ENCODE measurements at places on chromosomes 7 and 10.
A peak's percentile ranks its signal among the peaks of the same experiment; 100 is the strongest.

GRCh38 chr10:93816123-93816747 is 58.5 kb downstream of the LGI1 start:
- peak; percentile 68 for DNase-seq

GRCh38 chr7:83879063-83879462 is 230.1 kb upstream of the SEMA3E start:
- DNase-seq, result no peak

DNA sequence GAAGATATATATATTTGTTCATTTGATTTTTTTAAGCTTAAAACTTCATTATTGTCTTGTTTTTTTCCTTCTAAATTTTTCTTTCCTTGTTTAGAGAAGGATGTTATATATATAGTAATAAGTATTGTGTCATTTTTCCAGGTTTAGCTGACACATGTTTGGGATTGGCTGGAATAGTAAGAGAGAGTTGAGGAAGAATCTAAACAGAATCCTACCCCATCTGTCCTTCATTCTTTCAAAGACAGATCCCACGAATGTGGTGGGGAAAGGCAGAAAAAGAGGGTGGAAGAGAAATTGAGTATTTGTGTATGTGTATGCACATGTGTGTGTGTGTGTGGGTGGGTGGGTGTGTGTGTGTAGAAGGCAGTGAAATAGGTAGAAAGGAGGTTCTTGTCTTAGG is 132.4 kb downstream of the SVIL start:
- no peak for DNase-seq

GRCh38 chr7:101943889-101944600 is 126.6 kb downstream of the CUX1 start:
- DNase-seq, result no peak

DNA sequence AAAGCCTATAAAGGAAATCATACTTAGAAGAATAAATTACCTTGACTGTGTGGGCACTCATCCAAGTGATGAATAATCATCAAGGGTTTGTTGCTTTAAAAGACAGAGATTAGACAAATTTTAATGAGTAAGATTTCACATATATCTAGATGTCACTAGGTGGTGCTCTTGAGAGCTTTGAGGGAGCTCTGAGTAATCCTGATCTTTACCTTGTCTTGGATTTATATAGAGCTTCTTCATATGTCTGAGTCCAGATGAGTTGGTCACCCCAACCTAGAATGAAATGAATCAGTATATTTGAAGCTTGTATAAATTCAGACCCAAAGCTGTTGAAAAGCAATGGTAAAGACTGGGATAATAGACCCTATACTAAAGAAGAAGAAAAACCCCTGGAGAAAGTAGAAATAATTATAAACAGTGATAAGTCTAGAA is 3.7 kb downstream of the AGR2 start:
- DNase-seq, result peak; percentile 83

DNA sequence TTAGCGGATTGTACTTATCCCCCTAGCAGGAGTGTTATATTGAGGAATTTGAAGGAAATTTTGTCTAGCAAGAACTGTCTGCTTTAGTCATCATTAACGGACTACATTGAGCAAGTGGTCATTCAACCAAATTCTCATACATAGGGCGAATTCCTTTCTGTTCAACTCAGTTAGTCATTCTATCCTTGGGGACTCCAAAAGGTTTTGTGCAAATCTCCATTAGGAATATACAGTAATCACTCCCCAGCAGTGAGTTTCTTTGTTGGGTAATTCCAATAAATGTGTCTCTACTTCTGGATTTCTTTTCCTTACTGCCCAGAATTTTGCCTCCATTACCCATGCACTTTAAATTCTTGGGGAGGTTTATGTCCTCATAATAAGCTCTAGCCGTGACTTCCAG is 51.1 kb downstream of the EPDR1 start:
- DNase-seq, result no peak

- no peak for DNase-seq
These were observed 99.1 kb upstream of the JCAD start for GRCh38 chr10:30158325-30158960.

GRCh38 chr7:1538544-1539180 is 8.2 kb downstream of the MAFK start:
- no peak for DNase-seq

DNA sequence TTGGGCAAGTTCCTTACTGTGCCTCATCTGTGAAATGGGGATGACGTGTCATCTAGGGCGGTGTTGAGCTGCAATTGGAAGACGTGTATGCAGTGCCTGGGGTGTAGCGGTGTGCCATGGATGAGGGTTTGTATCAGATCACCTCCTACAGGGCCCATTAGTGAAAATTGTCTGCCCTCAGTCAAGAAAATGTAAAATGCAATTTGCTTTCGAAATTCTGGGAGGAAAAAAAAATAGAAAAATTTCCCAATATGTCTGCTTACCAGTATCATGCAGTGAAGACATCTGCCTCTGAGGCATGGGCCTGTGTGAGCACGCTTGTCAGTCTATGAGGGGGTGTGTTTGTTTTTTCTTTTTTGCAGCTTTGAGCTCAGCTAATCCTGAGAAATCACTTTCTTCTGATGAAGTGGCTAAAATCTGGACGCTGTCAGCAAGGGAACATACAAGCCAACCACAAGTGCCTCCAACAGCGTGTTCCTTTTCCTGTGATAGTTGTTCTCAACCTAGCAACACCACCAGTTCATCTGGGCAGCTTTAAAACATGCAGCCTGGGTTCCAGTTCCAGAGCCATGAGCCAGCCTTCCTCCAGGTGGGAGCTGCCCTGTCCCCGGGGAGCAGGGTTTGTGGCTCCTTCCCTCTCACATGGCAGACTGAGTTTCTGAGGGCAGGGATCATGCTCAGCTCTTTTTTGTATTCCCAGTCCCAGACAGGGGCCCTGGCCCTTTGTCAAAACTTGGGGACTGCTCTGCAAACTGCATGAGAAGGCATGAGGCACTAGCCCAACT is 10.3 kb downstream of the FAM241B start:
- DNase-seq, result peak; percentile 5

- DNase-seq, result no peak
These were observed 25.5 kb upstream of the ABLIM1 start for GRCh38 chr10:114683593-114683992.

DNA sequence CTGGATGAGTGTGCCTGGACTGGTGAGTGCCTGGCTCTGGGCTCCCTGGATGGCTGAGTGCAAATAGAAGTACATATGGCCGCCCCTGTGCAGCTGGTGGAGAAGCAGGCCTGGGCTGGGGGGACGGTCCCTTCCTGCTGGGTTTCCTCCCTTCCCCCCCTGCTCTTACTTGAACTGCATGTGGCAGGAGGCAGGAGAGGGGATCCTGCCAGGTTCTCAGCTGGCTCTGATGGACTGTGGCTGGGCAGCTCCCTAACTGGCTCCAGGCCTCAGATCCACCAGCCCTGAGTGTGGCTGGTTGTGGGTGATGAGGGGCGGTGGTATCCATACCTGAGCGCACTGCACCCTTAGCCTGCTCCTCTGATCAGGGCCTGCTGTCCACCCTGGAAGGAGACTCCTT is 26.9 kb downstream of the ADCY1 start:
- DNase-seq, result no peak

- DNase-seq, result peak; percentile 82
These were observed 55.2 kb downstream of the FHIP2A start for GRCh38 chr10:114876602-114877300.

GRCh38 chr7:46123-46829 is 146.1 kb upstream of the FAM20C start:
- DNase-seq, result no peak

GRCh38 chr7:30034501-30034900 is 6.3 kb downstream of the PLEKHA8 start:
- DNase-seq, result no peak

DNA sequence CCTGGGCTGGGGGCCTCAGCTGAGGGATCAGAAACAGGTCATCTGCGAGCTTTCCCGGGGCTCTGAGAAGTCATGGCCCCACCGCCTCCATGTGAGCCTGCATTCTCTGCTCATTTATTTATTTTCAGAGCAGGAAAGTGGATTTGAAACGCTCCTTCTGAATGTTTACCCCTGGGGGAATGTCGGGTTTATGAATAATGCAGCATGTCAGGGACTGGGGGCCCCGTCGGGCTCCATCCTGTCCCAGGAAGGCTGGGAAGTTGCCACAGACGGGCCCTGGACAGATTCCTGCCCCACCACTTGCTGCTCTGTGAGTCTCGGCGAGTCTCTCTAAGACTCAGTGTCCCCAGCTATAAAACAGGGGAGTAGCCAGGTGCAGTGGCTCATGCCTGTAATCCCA is 11.9 kb upstream of the GTF2IRD1 start:
- DNase-seq, result no peak

- peak; percentile 5 for DNase-seq
These were observed 991 bp downstream of the ZNF239 start for GRCh38 chr10:43573250-43574000.

GRCh38 chr10:33804584-33804983 is 470.1 kb upstream of the NRP1 start:
- DNase-seq, result no peak

- no peak for DNase-seq
These were observed 27.0 kb downstream of the ITPRIP start for GRCh38 chr10:104311184-104311720.

DNA sequence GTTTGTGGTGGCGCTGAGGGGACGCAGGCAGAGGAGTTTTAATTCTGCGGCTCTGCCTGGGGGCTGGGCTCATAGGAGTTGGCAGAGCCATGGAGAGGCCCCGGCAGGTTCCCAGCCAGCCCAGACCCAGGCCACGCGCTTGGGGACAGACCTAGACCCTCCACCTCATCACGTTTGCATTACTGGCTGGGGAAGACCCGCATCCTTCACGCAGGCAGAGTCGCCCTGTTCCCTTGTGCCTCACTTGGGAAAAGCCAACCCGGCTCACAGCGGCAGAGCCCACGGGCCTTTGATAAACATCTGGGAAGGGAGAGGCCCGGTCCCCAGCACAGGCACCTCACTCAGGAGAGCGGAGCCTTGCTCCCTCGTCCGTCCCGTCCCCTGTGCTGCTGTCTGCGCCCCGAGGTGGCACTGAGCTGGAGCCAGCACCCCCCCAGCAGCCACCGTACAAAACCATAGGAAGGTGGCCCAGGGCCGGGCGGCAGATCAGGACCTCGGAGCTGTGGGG is 112.8 kb downstream of the CYTH3 start:
- DNase-seq, result no peak

- DNase-seq, result no peak
These were observed 49.1 kb upstream of the PFKP start for GRCh38 chr10:3018247-3018646.

GRCh38 chr7:3559278-3559677 is 258.2 kb downstream of the SDK1 start:
- peak; percentile 99 for DNase-seq

DNA sequence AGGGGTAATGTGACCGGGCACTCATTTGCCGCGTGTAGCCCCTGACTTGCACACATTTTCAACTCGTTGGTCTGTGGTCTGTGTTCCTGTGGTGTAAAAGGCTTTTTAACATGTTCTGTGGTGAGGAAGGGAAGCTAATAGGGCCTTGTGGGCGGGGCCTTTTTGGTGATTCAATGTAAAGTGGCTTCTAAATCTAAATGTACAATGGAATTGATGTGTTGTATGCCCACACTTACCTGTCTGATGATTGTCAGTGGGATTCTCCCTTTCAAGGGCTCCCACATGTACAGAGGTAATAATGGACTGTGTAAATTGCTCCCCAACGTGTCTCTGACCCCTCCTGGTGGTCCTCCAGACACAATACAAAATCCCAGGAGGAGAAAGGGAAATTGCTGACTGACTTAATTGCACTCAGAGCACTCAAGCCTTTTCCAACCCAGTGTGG is 43.1 kb upstream of the GATAD1 start:
- peak; percentile 7 for DNase-seq

GRCh38 chr10:90197766-90198165 is 496.4 kb downstream of the KIF20B start:
- peak; percentile 36 for DNase-seq

DNA sequence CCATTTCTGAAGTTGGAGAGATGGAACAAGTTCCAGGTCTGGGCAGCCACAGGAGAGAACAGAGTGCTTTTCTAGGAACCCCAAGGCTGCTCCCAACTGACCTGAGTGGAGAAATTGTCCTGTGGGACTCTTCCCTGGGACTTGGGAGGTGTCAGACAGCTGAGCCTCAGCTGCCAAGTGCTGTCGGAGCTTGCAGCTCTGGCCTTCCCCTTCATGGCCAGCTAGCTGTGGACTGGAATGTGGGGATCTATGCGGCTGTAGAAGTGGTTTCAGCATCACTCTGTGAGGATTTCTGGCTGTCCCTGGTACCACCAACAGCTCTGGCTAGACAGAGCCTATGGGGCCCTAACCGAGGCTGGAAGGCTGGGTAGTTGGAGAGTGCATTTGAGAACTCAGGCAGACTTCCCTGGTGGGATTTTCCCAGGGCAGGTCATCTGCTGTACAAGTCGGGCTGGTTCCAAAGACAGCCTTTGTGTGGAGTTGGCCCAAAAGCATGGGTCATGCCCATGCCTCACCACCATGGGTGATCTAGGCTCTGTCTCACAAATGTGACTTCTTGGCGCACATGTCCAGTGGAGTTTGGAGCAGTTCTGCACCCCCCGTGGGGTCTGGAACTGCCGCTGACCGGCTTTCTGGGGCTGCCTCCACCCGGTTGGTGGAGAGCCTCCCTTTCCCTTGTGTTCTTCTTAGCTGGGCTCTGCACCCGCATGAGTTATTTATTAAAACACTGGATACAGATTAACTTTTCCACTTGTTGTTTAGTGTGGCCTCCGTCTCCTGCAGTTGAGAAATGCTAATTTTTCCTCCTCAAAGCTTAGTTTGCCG is 10.9 kb downstream of the SUFU start:
- DNase-seq, result no peak

DNA sequence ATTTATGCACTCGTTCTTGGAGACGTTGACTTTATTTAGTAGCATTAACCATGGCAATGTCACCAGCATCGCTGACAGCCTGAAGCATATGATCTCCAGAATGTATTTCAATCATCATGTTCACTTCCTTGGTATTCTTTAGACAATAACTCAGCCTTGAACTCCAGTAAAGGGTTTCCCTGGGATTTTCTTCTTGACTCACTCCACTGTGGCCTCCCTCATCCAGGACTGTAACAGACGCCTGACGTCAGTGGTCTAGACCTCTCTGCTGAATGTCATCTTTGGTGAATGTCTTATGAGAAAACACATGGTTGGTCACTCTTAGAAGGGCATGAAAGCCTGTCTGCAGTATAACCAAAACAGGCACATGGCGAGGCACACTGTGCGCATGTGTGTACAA is 64.4 kb downstream of the EGFR start:
- DNase-seq, result no peak

DNA sequence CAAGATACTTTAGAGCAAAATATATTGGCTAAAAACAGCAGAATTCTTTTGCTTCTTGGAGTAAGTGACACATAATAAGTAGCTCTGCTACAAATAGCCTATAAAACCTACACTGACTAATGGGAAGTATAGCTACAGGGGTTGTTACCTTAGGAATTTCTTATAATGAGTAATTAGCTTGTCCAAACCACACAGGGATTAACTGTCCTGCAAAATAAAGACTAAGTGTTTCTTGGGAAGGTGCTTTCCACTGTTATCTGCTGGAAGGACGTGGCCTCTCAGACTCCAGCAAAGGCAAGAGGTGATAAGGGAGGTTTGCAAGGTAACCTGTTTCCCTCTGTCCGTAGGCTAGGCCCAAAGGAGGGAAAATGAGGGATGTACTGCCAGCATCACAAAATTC is 302.4 kb downstream of the DOCK4 start:
- no peak for DNase-seq

Data from cardiac fibroblast (primary cell).